ENCODE measurements at places on chromosomes 3 and 15.

DNA sequence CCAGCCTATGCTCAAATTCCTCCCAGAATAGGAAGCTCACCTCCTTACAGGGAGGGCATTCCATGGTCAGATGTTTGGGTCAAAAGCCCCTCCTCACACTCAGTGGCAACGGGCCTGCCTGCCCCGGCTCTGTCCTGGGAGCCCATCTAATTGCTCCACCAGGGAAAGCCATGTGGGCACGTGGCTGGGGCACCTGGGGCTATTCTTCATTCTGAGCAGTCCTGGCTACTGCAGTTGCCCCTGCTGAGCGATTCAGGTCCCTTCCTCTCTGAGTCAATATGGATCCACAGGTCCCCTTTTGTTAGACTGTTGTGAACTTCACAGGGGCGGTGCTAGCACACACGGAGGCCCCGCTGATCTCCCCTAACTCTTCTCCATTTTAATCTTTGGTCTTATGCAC lies 39.4 kb downstream of the TPRA1 start:
- DNase-seq, result no peak

GRCh38 chr3:144942093-144942837 lies 970.6 kb downstream of the DIPK2A start:
- DNase-seq, result no peak

GRCh38 chr3:183449391-183449790 lies 21.0 kb upstream of the MCF2L2 start:
- no peak for DNase-seq

DNA sequence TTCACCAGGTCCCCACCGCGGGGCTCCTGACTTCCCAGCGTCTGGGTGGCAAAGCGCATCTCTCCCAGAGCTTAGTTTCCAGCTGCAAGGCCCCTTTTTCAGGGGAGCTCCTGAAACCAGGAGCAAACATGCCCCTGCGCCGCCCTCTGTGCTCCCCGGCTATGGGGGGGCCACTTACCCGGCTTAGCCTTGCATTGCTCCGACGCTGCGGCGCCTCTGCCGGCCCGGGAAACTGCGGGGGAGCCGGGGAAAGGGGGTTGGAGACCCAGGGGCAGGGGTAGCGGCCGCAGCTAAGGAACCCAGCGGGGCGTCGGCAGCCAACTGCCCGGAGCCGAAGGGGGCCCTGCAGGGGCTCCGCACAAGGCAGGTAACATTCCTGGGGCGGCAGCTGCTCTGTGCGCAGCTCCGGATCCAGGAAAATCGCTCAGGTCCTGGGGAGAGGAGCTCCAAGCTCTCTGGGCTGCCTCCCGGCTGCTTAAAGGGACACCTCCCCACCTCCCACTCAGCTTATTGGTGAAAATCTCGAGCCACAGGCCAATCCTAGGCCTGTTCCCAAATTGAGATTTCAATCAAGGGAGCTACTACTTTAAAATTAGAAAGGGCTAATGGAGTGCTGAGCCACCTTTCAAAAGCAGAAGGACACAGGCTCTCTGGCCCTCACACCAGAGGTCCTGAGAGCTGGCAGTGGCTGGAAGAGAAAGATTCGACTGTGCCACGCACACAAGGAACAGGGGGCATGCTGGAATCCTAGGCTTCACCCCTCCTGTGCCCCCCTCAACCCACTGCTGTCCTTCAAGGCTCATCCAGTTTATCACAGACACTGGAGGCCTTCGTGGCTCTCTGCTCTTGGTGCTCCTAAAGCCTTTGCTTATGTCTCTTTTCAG lies 42.7 kb upstream of the PRICKLE2 start:
- DNase-seq, result no peak

DNA sequence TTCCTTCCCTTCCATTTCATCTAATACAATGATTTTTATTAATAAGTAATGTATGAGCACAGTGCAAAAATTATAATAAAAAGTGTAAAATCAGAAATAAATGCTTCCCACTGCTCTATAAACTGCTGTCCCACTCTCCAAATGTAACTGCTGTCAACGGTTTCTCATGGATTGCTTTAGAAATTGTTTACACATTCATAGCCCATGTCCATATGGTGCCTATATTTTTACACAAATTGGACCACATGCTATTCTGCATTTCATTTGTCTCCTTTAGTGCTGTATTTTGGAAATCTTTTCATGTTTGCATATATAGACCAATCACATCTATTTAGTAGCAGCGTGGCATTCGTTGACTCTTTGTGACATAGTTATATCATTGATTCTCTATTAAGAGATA lies 164.7 kb upstream of the SLCO3A1 start:
- DNase-seq, result no peak

DNA sequence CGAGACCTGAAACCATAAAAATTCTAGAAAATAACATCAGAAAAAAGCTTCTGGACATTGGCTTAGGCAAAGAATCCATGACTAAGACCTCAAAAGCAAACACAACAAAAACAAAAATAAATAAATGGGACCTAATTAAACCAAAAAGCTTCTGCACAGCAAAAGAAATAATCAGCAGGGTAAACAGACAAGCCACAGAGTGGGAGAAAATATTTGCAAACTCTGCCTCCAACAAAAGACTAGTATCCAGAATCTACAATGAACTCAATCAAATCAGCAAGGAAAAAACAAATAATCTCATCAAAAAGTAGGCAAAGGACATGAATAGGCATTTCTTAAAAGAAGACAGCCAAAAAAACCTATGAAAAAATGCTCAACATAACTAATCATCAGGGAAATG lies 59.6 kb downstream of the DNAH12 start:
- no peak for DNase-seq

- peak; percentile 68 for DNase-seq
Measured at GRCh38 chr3:129827765-129828164, 65.7 kb downstream of the TMCC1 start.

GRCh38 chr3:66370179-66370578 lies 130.6 kb downstream of the LRIG1 start:
- DNase-seq, result no peak

- no peak for DNase-seq
Measured at GRCh38 chr3:45756055-45756454, 40.3 kb downstream of the SLC6A20 start.

DNA sequence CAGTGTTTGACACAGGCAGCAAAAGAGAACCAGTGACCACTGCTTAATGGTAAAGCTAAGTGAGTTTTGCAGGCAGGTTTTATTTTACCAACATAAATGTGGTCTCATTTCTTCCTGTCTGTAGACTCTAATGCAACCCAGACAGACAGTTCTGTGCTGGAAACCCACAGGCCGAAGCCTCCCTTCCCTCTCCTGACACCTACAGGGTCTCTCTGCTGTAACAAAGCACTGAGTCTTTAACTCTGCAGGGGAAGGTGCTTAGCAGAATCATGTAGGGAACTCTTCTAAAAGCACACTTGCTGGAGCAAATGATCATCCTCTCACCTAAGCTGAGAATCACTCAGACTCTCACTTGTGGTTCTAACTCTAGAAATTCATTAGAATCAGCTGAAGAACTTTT lies 200.3 kb downstream of the KBTBD8 start:
- DNase-seq, result no peak

GRCh38 chr3:175227126-175227525 lies 368.0 kb downstream of the NAALADL2 start:
- no peak for DNase-seq

DNA sequence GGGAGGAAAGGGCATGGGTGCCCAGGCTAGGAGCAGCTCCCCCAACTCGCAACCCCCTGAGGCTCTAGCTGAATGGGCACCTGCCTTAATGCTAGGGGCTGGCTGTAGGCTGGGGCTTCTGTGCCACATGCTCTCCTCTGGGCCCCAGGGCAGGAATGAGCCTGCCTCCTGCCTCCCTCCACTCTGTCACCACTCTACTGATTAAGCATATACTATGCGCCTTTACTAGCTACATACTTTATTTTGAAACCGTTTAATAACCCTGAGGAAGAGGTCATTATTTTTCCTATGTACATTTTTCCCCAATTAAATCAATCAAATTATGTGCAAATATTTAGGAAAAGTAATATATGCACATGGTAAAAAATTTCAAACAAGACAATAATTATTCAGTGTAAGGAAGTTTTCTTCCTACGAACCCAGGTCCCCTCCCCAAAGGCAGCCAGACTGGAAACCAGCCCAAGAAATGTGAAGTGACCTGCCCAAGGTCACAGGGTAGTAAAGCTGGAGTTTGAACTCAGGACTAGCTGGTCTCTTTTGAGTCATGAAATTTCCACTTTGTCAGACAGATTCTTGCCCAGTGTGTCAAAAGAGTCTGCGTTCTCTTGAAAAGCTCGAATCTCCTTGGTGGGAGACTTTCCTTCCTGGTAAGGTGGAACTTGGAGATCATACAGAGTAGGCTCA lies 122.5 kb downstream of the DNAJB8 start:
- no peak for DNase-seq

GRCh38 chr15:58297639-58298038 lies 134.2 kb upstream of the LIPC start:
- no peak for DNase-seq

GRCh38 chr3:134086616-134087015 lies 56.9 kb upstream of the SLCO2A1 start:
- DNase-seq, result no peak

- no peak for DNase-seq
Measured at GRCh38 chr15:66766282-66767230, 64.5 kb downstream of the SMAD6 start.

- no peak for DNase-seq
Measured at GRCh38 chr3:48430708-48431101, 819 bp upstream of the PLXNB1 start.

- no peak for DNase-seq
Measured at GRCh38 chr15:55496716-55497115, 11.3 kb downstream of the DNAAF4 start.

DNA sequence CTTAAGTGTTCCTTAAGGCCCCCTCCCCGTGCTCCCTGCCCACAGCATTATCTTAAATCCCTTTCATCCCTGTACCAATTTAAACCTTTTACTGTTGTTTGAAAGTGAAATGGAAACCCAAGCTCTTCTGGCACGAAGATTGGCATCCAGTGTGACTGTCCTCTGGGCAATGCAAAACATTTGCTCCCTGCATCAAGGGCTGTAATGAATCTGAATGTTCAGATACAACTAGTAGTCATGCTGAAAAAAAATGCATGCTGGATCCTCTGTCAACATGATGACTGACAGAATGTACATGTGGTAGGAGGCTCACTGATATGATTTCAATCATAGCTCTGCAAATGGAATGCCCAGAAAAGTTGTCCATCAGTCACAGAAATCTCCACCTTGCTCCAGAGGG lies 8.1 kb upstream of the CDIN1 start:
- DNase-seq, result no peak

DNA sequence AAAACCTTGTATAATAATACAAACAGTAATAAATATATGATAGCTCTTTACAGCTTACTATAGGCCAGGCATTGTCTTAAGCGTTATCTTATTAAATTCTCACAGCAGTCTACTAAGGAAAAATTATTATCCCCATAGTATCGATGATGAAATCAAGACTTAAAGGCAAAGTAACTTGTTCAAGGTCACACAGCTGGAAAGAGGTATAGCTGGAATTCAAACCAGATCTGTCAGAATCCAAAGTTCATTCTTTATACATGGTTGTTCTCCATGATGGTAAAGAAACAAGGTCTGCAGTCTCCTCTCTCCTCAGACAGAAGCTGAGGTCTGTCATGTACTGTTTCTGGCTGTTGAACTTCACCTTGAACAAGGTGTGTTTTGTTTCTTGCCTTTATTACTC lies 15.4 kb upstream of the SLC22A13 start:
- no peak for DNase-seq

DNA sequence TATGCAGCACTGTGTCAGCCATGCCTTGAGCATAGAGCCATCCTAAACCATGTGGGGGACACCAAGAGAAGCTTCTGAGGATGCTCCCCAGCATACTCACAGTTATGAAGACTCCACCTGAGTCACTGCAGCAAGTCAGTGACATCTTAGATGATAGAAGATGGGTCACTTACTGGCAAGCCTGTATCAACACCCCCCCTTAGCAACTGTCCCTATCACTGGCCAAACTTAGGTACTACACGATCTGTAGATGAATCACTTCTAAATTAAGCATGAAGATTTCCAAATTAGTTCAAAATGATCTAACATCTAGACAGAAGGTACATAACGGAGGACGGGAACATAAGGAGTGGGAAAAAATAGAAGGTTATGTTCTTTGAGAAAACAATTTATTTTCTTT lies 13.2 kb upstream of the LMCD1 start:
- no peak for DNase-seq

DNA sequence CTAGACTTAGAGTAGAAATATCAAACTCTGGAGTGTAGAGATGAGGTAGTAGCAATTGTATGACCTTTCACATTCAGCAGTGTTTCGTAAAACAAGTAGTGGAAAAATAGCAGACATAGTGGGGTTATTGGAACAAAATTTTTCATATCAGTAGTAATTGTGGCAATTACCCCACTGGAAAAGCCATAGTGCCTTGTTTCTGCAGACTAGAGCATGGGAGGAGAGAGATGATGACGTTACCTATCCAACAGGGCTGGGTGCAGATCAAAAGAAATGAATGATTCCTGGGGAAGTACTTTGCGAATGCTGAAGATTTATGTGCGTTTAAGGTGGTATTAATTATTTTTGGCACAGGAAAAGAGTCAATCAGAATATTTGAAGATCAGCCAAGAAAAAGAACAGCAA lies 147.0 kb upstream of the LRRFIP2 start:
- DNase-seq, result no peak

DNA sequence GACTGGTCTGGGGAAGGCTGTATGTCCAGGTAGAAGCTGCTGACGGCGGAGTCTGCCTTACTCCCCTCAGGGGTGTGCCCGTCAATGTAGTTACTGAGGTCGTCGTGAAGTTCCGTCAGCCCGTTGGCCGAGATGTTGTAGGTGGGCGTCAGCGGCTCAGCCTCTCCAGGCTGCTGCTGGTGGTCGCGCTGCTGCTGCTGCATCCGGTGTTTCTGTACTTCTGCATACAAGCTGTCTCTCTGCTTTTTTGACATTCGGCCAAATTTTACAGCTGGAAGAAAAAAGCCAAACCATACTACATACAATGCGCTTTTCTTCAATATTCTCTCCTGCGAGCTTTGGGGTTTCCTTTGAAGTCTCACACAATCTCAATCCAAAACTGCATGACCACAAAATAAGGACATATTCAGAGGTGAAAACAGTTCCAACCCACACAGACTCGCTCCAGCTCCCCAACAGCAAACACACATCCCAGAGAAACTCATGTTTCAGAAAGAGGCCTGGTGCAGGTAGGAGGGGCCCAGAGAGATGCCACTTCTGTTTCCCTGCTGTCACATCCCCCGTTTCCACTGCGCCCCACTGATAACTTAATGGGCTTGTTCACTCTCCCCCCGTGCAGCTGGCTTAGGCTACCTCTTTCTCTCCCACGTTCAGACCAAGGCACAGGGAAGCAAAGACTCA lies 32.5 kb upstream of the ICE2 start:
- peak; percentile 54 for DNase-seq

- DNase-seq, result no peak
Measured at GRCh38 chr3:21839592-21839991, 88.6 kb upstream of the ZNF385D start.

DNA sequence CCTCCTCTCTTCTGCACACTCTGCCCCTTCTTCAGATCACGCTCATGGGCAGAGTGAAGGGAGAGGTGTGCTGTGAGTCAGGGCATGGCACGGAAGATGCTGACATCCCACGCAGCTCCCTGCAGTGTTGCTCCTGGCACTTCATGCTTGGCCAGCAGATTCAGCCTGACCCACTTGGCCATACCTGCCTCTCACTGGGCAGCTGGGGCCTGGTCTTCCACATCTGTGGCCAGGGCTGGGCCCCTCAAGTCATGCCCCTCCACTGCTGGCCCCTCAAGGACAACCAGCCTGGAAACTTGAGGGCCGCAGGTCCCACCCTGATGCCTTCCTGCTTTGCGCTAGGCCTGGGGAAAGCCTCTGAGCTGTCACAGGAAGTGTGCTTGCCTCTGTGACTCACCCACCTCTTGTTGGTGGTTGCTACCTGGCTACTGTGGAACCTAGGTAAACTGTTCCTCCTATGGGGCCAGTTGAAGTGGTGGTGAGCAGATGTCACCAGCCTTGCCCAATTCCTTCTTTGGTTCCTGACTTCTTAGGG lies 48.7 kb downstream of the BSN start:
- peak; percentile 53 for DNase-seq

Data from naive thymus-derived CD8-positive, alpha-beta T cell (primary cell).